ENCODE measurements at places on chromosomes 1 and 21.

DNA sequence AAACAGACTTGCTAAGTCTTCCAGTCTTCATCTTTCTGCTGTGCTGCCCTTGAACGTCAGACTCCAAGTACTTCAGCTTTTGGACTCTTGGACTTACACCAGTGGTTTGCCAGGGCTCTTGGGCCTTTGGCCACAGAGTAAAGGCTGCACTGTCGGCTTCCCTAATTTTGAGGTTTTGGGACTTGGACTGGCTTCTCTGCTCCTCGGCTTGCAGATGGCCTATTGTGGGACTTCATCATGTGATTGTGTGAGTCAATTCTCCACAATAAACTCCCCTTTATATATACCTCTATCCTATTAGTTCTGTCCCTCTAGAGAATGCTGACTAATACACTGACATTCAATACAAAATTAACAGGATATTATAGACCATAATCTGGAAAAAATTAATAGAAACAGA lies 628.1 kb downstream of the PLPP3 start:
- DNase-seq = no peak

- DNase-seq = no peak
Observed at GRCh38 chr1:226728448-226728847, 10.6 kb downstream of the ITPKB start.

DNA sequence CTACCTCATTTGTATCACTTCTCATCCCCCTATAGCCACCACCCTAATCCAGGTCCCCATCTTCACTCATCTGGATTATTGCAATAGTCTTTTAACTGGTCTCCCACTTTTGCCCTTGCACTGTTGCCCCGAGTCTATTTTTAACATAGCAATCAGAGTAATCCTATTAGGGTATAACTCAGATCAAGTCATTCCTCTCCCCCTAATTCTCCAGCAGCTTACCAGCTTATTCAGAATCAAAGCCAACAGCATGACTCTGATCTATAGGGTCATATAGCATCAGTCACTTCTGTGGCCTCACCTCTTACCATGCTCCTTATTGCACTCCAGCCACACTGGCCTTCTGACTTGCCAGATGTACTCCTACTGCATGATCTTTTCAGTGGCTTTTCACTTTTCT lies 140.7 kb downstream of the PAPPA2 start:
- no peak for DNase-seq

GRCh38 chr1:201360901-201361651 lies 16.4 kb downstream of the TNNT2 start:
- no peak for DNase-seq

- DNase-seq = no peak
Observed at GRCh38 chr1:156414461-156415064, 45.6 kb downstream of the RHBG start.

All from CD4-positive, alpha-beta T cell treated with Interleukin-1 beta for 1 hour (primary cell).